Neural crest cell (in vitro differentiated cells): ENCODE measurements at places on chromosomes 2 and 18. TPM values are rescaled to one million over a fixed set of nuclear protein-coding genes. Genes with fewer than 3 reads are reported as not detected.

DNA sequence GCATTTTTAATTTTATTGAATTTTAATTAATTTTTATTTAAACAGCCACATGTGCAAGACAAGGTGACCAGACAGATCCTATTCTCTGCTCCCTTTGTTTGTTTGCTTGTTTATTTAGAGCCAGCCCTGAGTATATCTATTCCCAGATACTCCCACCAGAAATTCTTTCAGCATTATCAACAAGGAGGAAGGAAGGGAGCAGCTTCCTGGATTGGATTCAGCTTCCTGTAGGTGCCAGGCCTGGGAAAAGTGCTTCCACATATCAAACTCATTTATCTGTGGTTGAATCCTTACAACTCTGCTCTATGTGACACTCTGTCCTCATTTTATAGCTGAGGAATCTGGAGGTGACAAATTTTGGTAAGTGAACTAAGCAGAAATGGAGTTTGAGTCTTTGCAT is 60.5 kb upstream of the KLF7 start:
- DNase-seq, result no peak

- DNase-seq, result no peak
Measured at GRCh38 chr2:186892821-186893220, 43.9 kb upstream of the ZSWIM2 start.

Gene PID1
- total RNA-seq, result 0.34 and 0.91 TPM in 2 replicates

DNA sequence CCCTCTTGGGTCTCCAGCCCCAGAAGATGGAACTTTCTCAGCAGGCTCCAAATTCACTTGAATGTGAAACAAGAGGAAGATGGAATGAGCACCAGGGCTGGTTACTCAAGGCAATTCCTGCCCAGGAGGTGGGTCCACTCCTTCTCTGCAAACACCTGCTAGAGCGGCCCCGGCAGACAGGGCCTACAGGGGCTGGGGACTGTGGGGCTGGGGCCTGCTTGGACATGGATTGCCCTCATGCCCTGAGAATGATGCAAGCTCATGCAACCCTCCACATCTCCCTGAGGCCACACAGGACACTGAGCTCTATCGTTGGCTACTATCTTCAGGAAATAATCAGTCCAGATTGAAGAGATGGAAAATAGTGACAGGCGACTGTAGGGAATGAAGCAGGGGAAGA is 39.1 kb downstream of the TFCP2L1 start:
- no peak for DNase-seq

Gene SNTG2
- total RNA-seq, result 0.36 and 0.47 TPM in 2 replicates

Gene SLC9A4
- total RNA-seq, result not detected in 2 replicates

Gene RGPD3
- total RNA-seq, result 0.11 and 0.14 TPM in 2 replicates

Gene PLGLB1
- total RNA-seq, result 3.6 and 4.6 TPM in 2 replicates

DNA sequence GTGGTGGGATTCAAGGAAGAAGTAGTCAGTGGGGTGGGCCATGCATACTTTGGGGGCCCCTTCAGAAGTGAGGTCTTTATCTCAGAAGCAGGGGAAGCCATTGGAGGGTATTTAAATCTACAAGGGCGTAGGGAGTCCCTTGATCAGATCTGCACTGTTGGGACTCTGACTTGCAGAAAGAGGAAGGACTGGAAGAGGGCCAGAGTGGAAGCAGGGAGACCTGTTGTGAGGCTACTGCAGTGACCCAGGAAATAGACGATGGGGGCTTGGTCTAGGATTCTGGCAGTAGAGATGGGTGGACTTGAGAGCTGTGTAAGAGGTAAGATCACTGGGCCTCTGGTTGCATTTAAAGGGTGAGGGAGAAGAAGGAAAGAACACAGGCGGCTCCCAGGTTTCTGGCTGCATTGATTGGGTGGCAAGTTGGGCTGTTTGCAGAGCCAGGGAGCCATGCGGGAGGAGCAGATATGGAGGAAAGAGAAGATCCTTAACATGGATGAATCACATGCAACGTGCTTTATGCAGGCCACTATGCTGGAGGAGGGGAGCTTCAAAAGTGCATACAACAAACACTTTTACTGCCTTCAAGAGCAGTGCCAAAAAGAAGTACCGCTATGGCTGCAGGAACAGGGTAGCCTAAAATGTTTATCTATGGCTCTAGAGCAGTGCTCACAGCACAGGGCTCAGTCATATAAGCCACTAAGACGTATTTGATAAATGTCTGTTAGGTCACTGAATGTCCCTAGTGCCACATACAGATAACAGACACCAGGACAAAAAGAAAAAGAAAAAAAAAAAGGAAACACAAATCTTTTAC is 2.3 kb downstream of the SFXN5 start:
- DNase-seq, result no peak

Gene KCNE4
- 0.09 TPM in 1 of 2 replicates, not detected in the other for total RNA-seq

DNA sequence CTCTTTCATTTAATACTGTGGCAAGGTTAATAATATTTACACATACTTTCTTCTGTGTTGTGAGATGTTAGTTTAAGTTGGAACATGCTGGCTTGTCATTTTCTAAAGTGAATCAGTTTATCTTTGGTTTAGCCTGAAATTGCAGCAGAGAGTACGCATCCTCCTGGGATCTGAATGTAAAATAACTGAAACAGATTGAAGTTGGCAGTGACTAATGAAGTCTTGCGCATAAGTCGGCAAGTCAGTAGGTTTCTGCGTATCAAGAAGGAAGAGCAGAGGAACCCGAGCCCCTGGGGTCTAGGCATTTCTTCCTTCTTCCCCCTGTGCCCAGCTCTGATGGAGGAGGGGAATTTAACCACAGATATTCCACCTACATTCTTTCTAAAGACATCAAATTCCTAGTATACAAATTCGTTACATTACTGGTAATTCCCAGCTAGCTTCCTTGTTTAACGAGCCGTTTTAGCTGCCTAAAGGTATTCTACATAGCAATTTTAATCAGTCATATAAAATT is 392.1 kb upstream of the RAB12 start:
- no peak for DNase-seq

Gene GCKR
- 0.42 TPM in 1 of 2 replicates, not detected in the other for total RNA-seq

DNA sequence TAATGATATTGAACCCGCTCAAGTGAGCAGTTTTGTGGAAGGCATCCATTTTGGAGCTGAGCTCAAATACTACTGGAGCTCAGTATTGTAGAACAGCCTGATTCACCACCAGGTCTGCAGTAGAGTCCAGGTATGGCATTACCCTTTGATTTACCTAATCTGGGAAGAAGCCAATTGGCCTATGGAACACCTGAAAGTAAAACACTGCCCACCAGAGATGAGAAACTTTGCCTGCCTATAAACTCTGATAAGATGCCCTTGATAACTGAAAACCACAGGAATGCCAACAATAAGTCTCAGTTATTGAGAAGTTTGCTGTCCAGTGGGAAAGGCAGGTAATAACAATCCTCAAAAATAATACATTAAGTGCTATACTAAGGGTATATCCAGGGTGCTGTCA is 25.5 kb upstream of the TDRD15 start:
- DNase-seq, result no peak

Gene PFN4
- 1.3 and 1.7 TPM in 2 replicates for total RNA-seq

Gene SCG2
- 8.6 and 8.8 TPM in 2 replicates for total RNA-seq

DNA sequence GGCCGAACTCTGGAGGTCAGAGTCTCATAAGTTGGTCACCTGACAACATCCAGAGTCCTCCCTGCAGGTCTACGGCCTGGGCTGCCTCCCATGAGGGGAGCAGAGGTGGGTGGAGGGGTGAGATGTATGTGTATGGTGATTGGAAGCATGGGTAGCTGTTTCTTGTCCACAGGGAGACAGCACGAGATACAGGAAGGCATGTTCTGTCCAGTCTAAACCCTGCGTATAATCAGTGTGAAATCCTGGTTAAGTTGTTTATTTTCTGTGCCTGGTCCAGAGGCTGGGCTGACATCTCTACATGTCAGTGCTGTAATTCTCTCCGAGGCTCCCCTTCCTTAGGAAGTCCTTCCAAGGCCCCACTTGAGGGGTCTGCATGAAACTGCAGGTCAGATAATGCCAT is 8.9 kb downstream of the TOGARAM2 start:
- no peak for DNase-seq

- DNase-seq, result no peak
Measured at GRCh38 chr2:204258890-204259289, 286.4 kb upstream of the PARD3B start.

- DNase-seq, result peak; percentile 23
Measured at GRCh38 chr2:237315170-237315828, 98.7 kb downstream of the COL6A3 start.

DNA sequence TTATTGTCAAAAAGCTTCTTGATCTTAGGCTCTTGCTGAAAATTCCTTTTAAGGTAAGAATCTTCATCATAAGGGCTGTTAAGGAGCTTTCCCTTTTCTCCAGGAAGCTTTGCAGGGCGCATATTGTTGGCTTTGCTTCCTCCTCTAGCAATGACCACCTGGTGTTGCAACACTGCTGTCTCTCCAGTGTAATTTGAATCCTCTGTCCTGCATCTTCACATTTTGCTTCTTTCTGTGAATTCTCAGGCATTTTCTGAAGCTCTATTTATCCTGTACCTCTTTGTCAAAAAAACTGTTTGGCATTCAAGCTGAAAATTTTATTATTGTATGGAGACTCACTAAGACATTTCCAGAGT is 533.1 kb upstream of the CHAC2 start:
- DNase-seq, result no peak

DNA sequence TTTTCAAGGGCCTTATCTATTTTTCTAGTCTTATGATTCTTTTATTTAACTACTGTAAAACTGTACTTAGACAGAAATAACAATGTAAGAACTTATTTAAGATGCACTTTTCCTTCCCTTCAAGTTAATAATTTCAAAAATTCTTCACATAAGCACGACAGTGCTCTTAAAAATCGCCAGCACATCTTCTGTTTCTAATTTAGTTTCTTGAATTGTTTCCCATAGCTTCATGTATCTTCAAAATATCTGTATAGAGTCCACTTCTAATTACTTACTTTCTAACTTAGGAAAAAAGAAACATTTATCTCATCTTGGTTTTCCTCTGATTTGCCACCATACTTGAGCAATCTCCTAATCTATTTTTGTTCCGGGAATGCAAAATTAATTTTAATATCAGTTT is 196.1 kb downstream of the BABAM2 start:
- DNase-seq, result no peak

Gene IGFBP2
- total RNA-seq, result 365 and 366 TPM in 2 replicates

Gene BOLL
- not detected in 2 replicates for total RNA-seq

Gene IGFBP5
- total RNA-seq, result 140 TPM in 2 replicates

Gene CYP27A1
- 3.2 and 4.8 TPM in 2 replicates for total RNA-seq

Gene EFHD1
- total RNA-seq, result 4.1 and 4.7 TPM in 2 replicates

DNA sequence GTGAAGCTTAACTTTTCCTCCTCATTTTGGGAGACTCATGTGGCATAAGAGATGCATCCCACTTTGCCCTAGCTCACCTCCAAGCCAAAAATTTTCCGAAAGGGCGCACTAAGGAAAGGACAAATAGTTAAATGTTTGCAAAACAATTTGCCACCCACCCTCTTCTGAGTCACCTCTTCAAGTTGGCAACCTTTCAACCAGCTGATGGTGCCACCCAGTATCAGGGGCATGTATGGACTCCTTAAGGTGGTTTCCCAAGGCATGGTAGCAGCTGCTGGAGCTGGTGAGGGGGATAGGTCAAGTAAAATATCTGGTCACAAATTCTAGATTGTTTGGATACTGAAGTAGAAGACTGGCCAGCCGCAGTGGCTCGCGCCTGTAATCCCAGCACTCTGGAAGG is 17.2 kb upstream of the ITGAV start:
- DNase-seq, result no peak

Gene RUFY4
- not detected in 2 replicates for total RNA-seq

DNA sequence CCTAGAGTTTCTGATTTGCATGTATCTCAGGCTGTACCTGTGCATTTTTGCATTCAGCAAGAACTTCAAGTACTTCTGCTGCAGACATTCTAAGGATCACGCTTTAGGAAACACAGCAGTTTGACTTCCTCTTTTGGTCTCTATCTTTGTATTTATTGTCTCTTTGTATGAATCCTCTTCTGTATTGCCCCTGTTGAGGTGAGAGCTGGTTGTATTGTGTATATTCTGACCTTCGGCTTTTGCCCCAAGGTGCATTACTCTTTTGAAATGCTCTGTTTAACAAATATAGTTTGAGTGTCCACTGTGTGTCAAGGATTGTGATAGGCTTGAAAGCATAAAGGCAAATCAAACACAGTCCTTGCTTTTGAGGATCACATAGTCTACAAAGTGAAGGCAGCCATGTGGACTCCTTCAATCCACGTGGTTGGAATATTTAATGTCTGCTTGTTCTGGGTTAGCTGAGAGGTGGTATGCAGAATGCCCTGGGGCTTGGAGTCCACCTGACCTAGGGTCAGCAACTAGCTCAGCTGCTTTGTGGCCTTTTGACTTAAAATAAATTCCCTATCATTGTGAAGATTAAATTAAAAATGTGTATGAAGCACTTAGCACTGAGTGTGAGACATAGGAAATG is 108.1 kb downstream of the LYPD6 start:
- no peak for DNase-seq

DNA sequence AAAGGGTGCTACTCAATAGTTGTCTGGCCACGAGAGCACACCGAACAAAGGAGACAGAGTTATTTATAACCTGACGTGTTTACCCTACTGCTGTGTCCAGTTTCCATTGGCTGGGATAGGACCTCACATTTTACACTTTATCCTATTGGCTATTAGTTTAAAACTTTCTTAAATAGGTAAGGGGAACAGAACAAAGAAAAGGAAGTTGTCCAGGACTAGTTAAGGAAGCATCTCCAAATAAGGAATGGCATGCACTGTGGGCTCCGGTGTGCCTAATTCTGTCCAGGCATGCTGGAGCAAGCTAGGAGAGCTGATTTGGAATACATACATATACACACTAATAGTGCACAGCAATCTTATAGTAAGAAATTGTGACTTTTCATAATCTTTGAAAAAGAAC is 72.2 kb downstream of the CAB39 start:
- no peak for DNase-seq

DNA sequence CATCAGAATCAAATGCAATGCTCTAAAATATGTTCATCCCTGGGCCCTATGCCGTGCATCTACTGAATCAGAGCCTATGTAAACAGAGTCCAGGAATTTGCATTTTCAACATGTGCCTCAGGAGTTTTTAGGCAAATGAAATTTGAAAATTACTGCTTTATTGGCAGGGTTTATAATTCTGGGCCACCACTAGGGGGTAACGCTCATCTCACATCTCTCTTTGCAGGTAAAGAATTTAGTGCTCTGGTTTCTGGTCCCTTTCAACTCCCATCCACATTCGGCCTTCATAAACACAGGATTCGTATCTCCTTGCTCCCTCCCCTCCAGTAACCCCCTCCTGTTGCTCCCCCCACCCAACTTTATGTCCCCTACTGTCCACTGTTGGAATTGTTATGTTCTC is 49.3 kb downstream of the LYPD6B start:
- no peak for DNase-seq

GRCh38 chr2:215994911-215995310 is 18.4 kb downstream of the MREG start:
- DNase-seq, result no peak

Gene SPIRE1
- total RNA-seq, result 34.9 and 40.5 TPM in 2 replicates

GRCh38 chr2:215754546-215754945 is 258.8 kb downstream of the MREG start:
- DNase-seq, result no peak

DNA sequence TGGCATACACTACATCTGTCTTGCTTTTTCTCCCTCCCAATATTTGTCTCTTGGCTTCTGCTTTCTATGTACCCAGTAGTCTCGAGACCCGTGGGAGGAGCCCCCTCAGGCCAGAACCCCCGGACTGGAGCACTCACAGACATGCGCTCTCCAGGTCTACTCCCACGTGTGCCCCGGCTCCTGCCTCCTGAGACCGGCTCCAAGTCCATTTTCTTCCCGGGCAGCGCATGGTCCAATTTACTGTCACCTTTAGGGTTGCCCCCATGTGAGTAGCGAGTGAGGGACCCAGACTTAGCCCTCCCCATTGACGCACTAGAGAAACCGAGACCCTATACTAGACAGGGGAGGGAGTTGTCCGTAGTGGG is 11.8 kb upstream of the TEX51 start:
- no peak for DNase-seq

Gene ARHGAP25
- total RNA-seq, result 2.5 and 3.0 TPM in 2 replicates

GRCh38 chr2:171244970-171245782 is 84.5 kb upstream of the TLK1 start:
- no peak for DNase-seq

Gene CHRND
- total RNA-seq, result 4.1 and 5.8 TPM in 2 replicates
